ENCODE measurements at places on chromosomes 4 and X. TPM values are rescaled to one million over a fixed set of nuclear protein-coding genes. Genes with fewer than 3 reads are reported as not detected.

C4orf33 gene
- 21.6 TPM for total RNA-seq

FAM13A gene
- 54.5 TPM for total RNA-seq

GRCh38 chr4:158181906-158182305, 9.1 kb upstream of the GASK1B start:
- no peaks in the 10 kb centered on the region for H3K4me1 ChIP-seq
- no peak overlapping the region for H3K4me3 ChIP-seq
- H3K27ac ChIP-seq, result no peak overlapping the region
- H3K27me3 ChIP-seq, result no peaks in the 10 kb centered on the region
- H3K36me3 ChIP-seq, result no peaks in the 10 kb centered on the region

GRCh38 chr4:113878668-113879067, 100.8 kb downstream of the ARSJ start:
- H3K4me1 ChIP-seq, result no peaks in the 10 kb centered on the region
- DNase-seq, result peak; percentile 39
- no peak overlapping the region for H3K27ac ChIP-seq
- no peaks in the 10 kb centered on the region for H3K36me3 ChIP-seq
- no peaks in the 10 kb centered on the region for H3K27me3 ChIP-seq
- no peak overlapping the region for H3K4me3 ChIP-seq

- no peak overlapping the region for H3K27ac ChIP-seq
- no peaks in the 10 kb centered on the region for H3K27me3 ChIP-seq
- H3K4me3 ChIP-seq, result no peak overlapping the region
- H3K4me1 ChIP-seq, result peaks cover 10% of the 10 kb centered on the region
These were observed 286.4 kb downstream of the BCOR start for GRCh38 chrX:39811376-39811775.

DNA sequence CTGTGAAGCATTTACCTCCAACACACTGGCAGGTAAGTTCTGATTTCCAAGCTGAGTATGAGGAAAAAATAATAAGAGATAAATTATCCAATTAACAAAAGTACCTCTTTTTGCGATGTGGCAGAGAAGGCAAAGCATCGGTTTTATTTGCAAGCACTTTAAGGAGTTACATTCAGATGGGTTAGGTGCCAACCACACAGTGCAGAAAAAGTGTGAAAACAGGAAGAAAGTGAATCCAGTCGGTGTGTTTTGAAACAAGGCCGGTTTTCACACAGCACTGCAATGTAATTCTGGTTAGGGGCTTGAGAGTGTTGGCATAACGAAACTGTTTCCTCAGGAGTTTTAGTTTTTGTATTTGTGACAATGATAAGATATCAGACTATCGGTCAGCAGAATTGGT, 130.8 kb upstream of the PDLIM3 start:
- no peaks in the 10 kb centered on the region for H3K27me3 ChIP-seq
- no peaks in the 10 kb centered on the region for H3K36me3 ChIP-seq
- no peak for DNase-seq
- no peaks in the 10 kb centered on the region for H3K4me1 ChIP-seq
- no peak overlapping the region for H3K4me3 ChIP-seq

GRCh38 chrX:47264483-47265173, 31.8 kb downstream of the USP11 start:
- DNase-seq, result no peak
- H3K4me1 ChIP-seq, result no peaks in the 10 kb centered on the region
- H3K4me3 ChIP-seq, result no peak overlapping the region
- H3K36me3 ChIP-seq, result no peaks in the 10 kb centered on the region
- no peak overlapping the region for H3K27ac ChIP-seq
- H3K27me3 ChIP-seq, result no peaks in the 10 kb centered on the region

- no peaks in the 10 kb centered on the region for H3K27me3 ChIP-seq
- H3K4me3 ChIP-seq, result no peak overlapping the region
- H3K27ac ChIP-seq, result no peak overlapping the region
- DNase-seq, result no peak
- H3K36me3 ChIP-seq, result no peaks in the 10 kb centered on the region
These were observed 537.8 kb upstream of the BOD1L1 start for GRCh38 chr4:14165222-14165920.
